Heart right ventricle (tissue), 16 donors: ENCODE measurements at places on chromosomes 6 and 20.

- DNase-seq: no peak
These were observed 162.7 kb upstream of the TCF21 start for GRCh38 chr6:133726188-133726587.

GRCh38 chr6:19880066-19880465 is 42.9 kb downstream of the ID4 start:
- no peak for DNase-seq

DNA sequence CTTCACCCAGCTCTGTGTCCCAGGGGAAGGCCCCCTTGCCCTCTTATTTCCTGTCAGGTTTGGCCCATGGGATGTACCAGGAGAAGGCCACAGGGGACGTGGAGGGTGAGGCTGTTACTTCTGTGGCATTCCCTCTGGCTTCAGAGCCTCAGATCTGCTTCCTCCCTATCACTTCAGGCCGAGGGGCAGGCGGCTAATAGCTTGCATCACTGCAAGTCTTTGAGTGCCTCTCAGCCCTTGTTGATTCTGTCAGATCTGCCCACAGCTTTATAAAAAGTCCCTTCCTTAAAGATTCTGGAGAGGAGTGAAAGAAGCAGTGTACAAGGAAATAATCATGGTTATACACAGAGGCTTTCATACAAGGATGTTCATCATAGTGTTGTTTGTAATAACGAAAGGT is 86.9 kb downstream of the LRFN2 start:
- no peak for DNase-seq

DNA sequence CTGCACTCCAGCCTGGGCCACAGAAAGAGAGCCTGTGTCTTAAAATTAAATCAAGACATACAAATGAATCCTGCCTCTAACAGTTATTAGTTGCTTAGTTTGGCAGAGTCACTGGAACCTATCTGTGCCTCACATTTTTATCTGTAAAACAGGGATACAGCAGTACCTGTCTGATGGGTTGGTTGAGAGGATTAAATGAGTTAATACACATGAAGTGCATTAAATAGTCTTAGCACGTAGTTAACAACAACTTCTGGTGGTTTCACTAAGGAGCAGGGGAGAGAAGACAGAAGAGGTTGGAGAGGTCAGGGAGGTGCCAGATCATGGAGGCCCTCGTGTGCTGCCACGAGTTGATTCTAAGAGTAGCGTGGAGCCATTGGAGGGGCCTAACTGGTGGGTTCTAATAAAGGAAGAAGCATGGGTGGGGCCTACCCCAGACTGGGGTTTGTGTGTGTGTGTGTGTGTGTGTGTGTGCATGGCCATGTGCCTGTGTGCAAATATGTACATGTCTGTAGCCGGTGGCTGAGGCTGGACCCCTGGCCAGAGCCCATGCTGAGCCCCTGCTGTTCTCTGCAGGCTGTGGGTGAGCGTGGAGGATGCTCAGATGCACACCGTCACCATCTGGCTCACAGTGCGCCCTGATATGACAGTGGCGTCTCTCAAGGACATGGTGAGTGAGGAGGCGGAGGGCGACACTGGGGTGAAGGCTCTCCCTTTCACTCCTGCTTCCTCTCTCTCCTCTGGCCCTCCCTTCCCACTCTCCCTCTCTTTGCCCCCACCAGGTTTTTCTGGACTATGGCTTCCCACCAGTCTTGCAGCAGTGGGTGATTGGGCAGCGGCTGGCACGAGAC is 9.1 kb downstream of the RBCK1 start:
- DNase-seq: no peak

- DNase-seq: no peak
These were observed at the start of gene BPIFB3 for GRCh38 chr20:33053291-33054106. Gene BPIFB3, plus strand, starts transcription at chr20:33053903. Its CDS starts 1,533 bp downstream, at chr20:33055436.

GRCh38 chr6:10422737-10423034 is 7.8 kb upstream of the TFAP2A start:
- no peak for DNase-seq
